ENCODE measurements at places on chromosomes 6 and 20.
A peak's percentile ranks its signal among the peaks of the same experiment; 100 is the strongest.

GRCh38 chr6:155287762-155288161, 23.9 kb downstream of the CLDN20 start:
- no peak for DNase-seq

GRCh38 chr20:13060327-13060726, 51.6 kb downstream of the SPTLC3 start:
- no peak for DNase-seq

GRCh38 chr20:54062812-54063280, 7.5 kb downstream of the BCAS1 start:
- peak; percentile 65 for DNase-seq

GRCh38 chr6:35948725-35949124, 27.8 kb upstream of the SRPK1 start:
- peak; percentile 38 for DNase-seq

DNA sequence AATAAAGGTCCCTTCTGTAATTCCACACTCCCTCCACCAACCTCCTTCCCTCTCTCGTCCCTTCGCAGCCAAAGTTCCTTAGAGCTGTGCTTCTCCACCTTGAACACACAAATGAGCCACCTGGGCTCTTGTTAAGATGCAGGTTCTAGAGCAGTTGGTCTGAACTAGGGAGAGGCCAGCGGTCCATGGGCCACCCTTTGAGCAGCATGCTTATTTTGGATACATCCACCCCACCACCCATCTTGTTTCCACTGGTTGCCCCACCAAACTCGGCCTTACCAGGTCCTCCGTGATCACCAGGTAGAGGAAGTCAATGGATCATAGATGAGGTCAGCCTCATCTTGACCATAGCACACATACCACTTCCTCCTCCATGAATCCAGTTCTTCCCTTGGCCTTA, 7.3 kb upstream of the BPIFA2 start:
- no peak for DNase-seq

GRCh38 chr6:56772737-56773184, 130.1 kb upstream of the DST start:
- peak; percentile 81 for DNase-seq
